ENCODE measurements at places on chromosomes 3 and 15.

DNA sequence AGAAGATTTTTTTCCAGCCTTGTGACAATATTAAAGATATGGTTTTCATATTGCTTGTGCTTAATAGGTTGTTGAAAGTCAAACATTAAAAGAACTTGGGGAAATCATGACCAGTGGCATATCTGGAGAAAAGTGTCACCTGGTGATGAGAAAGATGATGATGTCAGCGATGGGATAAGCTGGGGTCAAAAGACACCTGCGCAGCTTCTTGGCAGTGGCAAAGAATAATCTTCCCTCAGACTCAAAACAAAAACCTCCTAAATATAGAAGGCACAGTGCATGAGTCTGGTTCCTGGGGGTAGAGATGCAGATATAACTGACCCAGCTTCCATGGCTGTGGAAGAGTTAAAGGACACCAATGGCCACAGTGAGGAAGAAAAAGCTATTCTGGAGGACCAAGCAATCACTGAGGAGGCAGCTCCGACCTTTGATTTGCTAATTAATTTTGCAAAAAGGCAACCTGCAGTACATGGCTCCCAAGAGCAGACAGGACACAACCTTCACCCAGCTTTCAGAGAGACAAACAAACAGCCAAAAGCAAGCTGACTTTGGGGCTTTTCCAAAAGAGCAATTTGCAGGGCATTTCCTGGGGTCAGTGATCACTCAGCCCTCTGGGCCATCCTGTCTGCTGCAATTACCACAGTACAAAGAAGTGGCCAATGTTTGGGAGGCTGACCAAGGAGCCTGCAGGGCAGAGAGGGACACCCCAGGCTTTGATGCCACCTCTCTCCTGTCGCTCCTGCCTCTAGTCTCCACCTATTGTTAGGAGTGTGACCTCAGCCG lies 17.6 kb upstream of the SEMA5B start:
- DNase-seq: no peak

GRCh38 chr3:194738254-194739093 lies 52.8 kb downstream of the FAM43A start:
- no peak for DNase-seq

DNA sequence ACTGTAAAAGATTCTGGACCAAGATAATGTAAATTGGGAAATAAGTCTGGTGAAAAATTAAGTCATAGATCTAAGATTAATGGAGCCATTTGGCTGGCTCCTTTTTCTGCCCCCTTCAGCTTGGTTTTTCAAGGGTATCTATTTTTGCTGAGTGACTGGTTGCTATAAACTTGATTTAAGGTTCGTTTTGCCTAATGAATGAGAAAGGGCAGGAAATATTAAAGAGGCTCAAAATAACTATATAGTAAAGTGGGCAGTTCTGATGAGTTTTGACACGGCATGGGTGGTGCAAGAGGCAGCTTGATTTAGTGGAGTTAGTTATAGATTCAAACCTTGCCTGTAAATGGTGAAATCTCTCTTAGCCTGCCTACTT lies 140.7 kb downstream of the STAC start:
- DNase-seq: no peak

DNA sequence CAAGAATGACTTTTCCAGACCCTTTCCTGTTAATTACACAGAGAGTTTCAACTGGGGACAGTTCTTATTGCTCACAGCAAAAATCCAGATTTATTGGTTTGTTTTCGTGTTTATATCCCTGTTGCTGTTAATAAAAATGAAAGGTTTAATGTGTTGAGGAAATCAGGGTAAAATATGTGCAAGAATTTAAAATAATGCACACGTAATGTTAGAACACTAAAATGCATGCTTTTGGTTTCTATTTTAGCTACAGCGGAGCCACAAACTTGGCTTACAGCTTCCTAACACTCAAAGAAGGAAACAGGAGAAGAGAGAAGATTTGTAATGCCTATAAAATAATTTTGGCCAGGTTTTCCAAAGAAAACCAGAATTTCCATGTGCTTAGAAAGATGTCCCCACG lies 62.7 kb downstream of the CASR start:
- DNase-seq: no peak

DNA sequence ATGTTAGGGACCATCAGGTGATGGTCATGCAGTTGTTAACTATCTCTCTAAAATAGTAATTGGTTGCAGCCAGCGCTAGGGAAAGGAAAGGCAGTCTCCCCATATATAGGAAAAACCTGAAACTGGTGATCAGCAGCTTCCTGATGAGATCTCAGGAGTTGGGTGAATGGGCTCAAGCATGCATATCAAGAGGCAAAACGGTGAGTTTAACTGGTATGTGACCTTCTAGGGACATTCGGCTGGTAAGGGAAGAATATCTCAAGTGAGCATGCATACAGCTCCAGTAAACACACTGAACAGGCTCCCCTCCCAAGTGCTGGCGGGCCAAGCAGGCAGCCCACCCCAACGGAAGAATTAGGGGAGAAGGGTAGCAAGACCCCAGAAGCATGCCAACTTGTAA lies 49.3 kb upstream of the ROBO2 start:
- DNase-seq: no peak

GRCh38 chr3:183357564-183358079 lies 70.8 kb downstream of the MCF2L2 start:
- DNase-seq: no peak

Data from H9 (cell line).